ENCODE measurements at places on chromosomes 2 and 18.
A peak's percentile ranks its signal among the peaks of the same experiment; 100 is the strongest.

GRCh38 chr2:37389989-37390765 is 45.7 kb downstream of the QPCT start:
- DNase-seq: peak; percentile 83

DNA sequence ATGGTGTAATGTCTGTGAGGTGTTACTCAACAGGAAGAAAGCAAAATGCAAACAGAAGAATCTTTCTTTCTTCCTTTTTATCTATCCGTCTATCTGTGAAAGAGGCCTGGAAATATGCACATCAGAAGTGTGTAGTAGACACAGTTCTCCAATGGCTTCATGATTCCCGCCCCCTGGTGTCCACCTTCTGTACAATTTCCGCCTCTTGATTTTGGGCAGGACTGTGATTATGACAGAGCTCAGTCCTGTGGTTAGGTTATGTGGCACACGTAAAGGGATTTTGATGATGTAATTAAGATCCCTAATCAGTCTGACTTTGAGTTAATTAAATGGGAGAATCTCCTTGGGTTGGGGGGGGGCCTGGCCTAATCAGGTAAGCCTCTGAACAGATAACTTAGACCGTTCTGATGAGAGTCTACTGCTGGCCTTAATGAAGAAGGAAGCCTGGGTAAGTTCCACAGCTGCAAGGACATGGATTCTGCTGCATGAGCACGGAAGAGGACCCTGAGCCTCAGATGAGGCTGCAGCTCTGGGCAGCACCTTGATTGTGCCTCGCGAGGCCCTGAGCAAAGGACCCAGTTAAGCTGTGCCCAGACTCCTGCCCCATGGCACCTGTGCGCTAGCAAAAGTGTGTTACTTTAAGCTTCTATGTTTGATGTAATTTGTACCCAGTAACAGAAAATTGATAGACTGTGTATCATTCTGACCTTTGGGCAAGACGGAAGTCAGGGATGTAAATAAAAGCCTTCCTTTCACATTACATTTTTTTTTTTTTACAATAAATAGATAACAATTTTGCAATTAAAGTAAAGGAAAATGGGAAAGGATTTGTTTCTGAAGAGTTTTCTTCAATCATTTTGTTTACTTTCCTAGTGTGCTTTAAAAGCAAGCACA is 11.3 kb upstream of the KCNF1 start:
- DNase-seq: no peak

GRCh38 chr18:811182-811891 is 705 bp downstream of the YES1 start:
- DNase-seq: no peak

GRCh38 chr2:216664593-216665034 is 30.7 kb downstream of the IGFBP5 start:
- DNase-seq: no peak

All from naive B cell (primary cell).